ENCODE measurements at places on chromosomes 7 and 10. TPM values are rescaled to one million over a fixed set of nuclear protein-coding genes. Genes with fewer than 3 reads are reported as not detected.

ZNF727 gene
- total RNA-seq: not detected

ZSCAN25 gene
- total RNA-seq: 7.1 TPM

SPDYE8 gene
- total RNA-seq: not detected

FXYD4 gene
- not detected for total RNA-seq

CDC14C gene
- total RNA-seq: not detected

ABCA13 gene
- 0.44 TPM for total RNA-seq

KEL gene
- 0.18 TPM for total RNA-seq

MKI67 gene
- 8.9 TPM for total RNA-seq

HUS1 gene
- 35.6 TPM for total RNA-seq

GPR37 gene
- total RNA-seq: 2.2 TPM

AGAP9 gene
- total RNA-seq: 4.8 TPM

LRRC4 gene
- 1.3 TPM for total RNA-seq

BRI3 gene
- total RNA-seq: 107 TPM

MASTL gene
- 10.9 TPM for total RNA-seq

LRRD1 gene
- 0.24 TPM for total RNA-seq

HYCC1 gene
- total RNA-seq: 68.2 TPM

RPA3 gene
- 5.7 TPM for total RNA-seq

CACNB2 gene
- not detected for total RNA-seq

INMT gene
- 0.05 TPM for total RNA-seq

TMEM229A gene
- total RNA-seq: not detected

SPDYE16 gene
- not detected for total RNA-seq

IGFBP3 gene
- 247 TPM for total RNA-seq

MACROH2A2 gene
- 5.8 TPM for total RNA-seq

TDRD1 gene
- not detected for total RNA-seq

TBX20 gene
- total RNA-seq: not detected

ACSL5 gene
- total RNA-seq: 22.5 TPM

RBM20 gene
- 0.68 TPM for total RNA-seq

TLX1 gene
- total RNA-seq: not detected

ARID5B gene
- 9.5 TPM for total RNA-seq

SLK gene
- total RNA-seq: 34.9 TPM

ASIC3 gene
- total RNA-seq: 1.6 TPM

CADPS2 gene
- 12.4 TPM for total RNA-seq

FAM25A gene
- total RNA-seq: not detected

LLCFC1 gene
- total RNA-seq: not detected

CUZD1 gene
- total RNA-seq: 0.35 TPM

IFIT1B gene
- not detected for total RNA-seq

NRCAM gene
- total RNA-seq: 14.8 TPM

SH2B2 gene
- 5.5 TPM for total RNA-seq

NACAD gene
- total RNA-seq: 7.9 TPM

GDF2 gene
- total RNA-seq: not detected

RINT1 gene
- total RNA-seq: 16.8 TPM

FOXI2 gene
- total RNA-seq: not detected

FFAR4 gene
- total RNA-seq: not detected

TAS2R3 gene
- total RNA-seq: not detected

SPDYE2B gene
- total RNA-seq: not detected

TMEM213 gene
- total RNA-seq: not detected

CDC123 gene
- total RNA-seq: 119 TPM

LIPF gene
- total RNA-seq: 0.18 TPM

CYP2E1 gene
- total RNA-seq: not detected

SMO gene
- total RNA-seq: 6.2 TPM

SLC18A3 gene
- total RNA-seq: not detected

SLC39A12 gene
- total RNA-seq: not detected

PRKAG2 gene
- total RNA-seq: 25.4 TPM

RBP4 gene
- not detected for total RNA-seq

PLCE1 gene
- total RNA-seq: 0.19 TPM

PAX4 gene
- not detected for total RNA-seq

ANKRD1 gene
- total RNA-seq: 436 TPM

MYPN gene
- 1.1 TPM for total RNA-seq

CHAT gene
- not detected for total RNA-seq

ZNF117 gene
- 20.4 TPM for total RNA-seq

Measured in glomerular endothelial cell (primary cell).